ENCODE measurements at places on chromosomes 16 and 17.

GRCh38 chr16:2212362-2213324 is 2.0 kb upstream of the BRICD5 start:
- DNase-seq, result no peak

DNA sequence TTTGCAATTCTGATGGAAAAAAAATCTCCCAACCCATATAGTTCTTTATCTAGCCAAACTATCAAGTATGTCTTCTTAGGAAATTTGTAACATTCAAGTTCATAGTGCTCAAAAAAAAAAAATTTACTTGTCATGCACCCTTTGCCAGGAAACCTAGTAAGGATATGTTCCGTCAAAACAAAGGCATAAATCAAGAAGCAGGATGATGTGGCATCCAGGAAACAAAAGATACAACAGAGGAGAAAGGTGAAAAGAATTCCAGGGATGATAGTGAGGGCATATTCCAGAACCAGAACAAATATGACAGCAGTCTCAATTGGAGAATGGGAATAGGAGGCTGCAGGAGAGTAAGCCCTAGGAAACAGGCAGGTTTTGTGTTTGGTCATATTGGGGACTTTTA is 104.6 kb downstream of the SPAG9 start:
- no peak for DNase-seq

DNA sequence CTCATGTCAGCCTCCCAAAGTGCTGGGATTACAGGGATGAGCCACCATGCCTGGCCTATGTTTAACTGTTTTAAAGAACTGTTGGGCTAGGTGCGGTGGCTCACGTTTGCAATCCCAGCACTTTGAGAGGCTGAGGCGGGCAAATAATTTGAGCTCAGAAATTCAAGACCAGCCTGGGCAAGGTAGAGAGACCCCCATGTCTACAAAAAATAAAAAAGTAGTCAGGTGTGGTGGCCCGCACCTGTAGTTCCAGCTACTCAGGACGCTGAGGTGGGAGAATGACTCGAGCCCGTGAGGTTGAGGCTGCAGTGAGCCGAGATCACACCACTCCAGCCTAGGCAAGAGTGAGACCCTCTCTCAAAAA is 1.9 kb upstream of the ITGAL start:
- DNase-seq, result no peak

GRCh38 chr17:77563439-77564102 is 394.9 kb upstream of the TNRC6C start:
- no peak for DNase-seq

- no peak for DNase-seq
Measured at GRCh38 chr17:57107498-57108101, 22.6 kb downstream of the AKAP1 start.

All from hippocampal formation (tissue), 2 donors.